ENCODE measurements at places on chromosomes 5 and 9.
A peak's percentile ranks its signal among the peaks of the same experiment; 100 is the strongest.

DNA sequence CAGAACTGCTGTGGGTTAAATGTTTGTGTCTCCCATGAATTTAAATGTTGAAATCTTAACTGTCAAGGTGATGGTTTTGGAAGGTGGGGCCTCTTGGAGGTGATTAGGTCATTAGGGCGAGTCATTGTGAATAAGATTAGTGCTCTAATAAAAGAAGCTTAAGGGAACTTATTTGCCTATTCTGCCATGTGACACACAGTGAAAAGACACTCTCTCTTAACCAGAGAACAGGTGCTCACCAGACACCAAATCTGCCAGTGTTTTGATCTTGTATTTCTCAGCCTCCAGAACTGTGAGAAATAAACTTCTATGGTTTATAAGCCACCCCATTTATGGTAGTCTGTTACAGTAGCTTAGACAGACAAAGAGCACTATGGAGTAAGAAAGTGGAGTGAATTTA, 117.9 kb upstream of the SV2C start:
- DNase-seq = no peak

DNA sequence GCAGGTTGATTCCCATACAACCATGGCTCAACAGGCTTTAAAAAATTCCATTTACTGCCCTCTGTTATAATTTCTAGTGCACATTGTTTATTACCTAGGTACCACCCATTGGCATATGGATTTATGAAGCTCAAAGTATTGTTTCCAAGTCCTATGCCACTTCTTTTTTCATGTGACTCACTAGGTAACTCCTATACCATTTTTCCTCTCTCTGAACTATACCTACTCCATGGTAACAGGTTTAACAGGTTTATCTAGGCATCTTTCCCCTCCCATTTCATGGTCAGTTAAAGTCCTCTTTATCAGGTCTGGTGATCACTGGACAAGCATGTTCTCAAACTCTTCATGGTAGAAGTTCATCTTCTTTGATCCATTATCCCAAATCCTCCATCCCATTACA, 49.6 kb upstream of the ABCA1 start:
- no peak for DNase-seq

DNA sequence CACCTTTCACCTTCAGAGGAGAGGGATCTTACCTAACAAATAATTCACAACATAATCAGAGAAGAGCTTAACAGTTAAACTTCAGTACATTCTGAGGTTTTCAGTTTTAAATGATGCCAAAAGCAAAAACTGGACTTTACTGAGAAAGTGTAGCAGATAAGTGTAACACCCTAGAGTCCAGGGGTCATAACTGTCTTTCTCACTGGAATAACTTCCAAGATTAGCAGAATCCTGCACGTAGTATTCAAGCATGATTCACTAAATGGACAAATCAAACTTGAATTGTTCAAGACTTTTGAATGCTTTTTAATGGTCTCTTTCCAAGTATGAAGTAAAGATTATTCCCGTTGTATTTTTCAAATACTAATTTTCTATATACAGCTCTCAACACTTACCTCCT, 180.1 kb upstream of the NREP start:
- no peak for DNase-seq

DNA sequence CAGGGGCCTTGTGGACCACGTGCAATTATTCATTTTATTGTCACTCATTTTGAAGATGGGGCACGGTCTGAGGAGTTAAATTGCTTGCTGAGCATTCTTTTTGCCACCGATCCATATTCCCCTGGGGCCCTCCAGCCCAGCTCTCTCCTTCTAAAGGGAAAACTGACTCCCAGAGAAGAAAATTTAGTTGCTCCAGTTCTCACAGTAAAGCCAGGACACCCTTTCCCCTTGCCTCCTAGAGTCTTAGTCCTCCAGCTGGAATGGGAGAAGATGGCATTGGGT, 1.0 kb upstream of the PANK3 start:
- no peak for DNase-seq

DNA sequence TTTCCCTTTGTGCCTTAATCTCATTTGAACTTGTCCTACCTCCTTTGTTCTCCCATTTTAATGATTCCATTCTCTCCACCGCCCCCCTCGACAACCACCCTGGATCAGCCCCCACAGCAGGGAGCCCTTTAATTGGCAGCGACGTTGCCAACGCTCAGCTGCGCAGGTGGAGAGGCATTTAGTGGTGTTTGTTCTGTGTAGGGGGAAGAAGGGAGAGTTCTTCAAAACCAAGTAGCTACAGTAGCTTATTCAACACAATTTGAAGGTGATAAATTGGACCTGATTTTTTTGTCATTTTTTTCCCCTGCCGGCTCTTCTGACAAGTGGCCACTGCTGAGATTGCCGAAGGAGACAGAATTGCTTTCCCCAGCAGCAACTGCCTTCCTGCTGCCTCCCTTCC, 499.1 kb downstream of the CDK5RAP2 start:
- DNase-seq = no peak

DNA sequence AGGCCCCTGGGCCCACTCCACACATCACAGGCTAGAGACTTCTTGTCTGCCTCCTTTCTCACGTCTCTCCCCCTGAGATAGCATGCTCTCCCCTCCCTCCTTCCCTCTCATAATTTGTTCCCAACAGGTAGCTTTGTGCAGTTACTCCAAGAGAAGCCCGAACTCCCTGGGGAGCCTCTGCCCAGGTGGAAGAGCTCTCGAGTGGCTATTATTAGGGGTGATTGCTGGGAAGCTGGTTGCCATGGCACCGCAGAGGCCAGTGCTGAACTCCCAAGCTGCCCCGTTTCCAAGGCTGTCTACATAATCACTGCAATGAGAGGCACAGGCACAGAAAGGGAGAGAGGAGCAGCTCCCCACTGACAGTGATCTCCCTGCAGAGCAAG, 104.7 kb upstream of the GPR151 start:
- no peak for DNase-seq

- DNase-seq = no peak
Observed at GRCh38 chr5:98776066-98776705, 2.7 kb downstream of the RGMB start.

- DNase-seq = no peak
Observed at GRCh38 chr9:97502222-97502983, 937 bp downstream of the TMOD1 start.

GRCh38 chr5:17405976-17406375, 92.1 kb upstream of the TAF11L2 start:
- no peak for DNase-seq

GRCh38 chr9:88578121-88579049, 43.4 kb downstream of the NXNL2 start:
- peak; percentile 25 for DNase-seq

- DNase-seq = no peak
Observed at GRCh38 chr9:87829756-87830155, 52.9 kb upstream of the SPATA31E1 start.

- DNase-seq = no peak
Observed at GRCh38 chr9:8384091-8384490, 584.5 kb upstream of the DMAC1 start.

DNA sequence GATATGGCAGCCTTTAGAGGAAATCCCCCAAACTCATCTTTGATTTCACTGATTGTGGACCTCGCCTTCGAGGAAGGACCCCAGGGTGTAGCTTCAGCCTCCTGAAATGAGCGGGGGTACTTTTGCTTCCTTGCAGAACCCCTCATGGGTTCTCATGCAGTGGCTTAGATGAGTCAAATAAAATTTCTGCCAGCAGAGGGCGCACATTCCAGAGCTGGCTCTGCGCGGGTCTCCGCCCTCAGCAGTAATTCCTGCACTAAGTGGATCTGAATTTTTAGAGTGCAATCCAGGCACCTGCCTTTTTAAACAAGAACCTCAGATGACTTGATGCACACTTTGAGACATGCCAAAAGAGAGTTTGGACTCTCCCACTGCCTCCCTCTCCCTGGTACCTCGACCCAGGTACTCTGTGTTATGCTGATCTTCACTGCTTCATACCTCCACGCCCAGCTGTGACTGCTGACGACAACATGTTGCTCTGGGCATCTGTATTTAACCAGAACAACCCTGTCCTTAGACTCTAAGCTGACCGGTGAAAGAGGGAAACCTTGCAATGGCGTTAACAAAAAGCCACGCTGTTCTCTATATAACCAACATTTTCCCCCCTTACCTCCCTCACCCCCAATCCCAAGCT, 7.3 kb downstream of the EGFLAM start:
- no peak for DNase-seq

DNA sequence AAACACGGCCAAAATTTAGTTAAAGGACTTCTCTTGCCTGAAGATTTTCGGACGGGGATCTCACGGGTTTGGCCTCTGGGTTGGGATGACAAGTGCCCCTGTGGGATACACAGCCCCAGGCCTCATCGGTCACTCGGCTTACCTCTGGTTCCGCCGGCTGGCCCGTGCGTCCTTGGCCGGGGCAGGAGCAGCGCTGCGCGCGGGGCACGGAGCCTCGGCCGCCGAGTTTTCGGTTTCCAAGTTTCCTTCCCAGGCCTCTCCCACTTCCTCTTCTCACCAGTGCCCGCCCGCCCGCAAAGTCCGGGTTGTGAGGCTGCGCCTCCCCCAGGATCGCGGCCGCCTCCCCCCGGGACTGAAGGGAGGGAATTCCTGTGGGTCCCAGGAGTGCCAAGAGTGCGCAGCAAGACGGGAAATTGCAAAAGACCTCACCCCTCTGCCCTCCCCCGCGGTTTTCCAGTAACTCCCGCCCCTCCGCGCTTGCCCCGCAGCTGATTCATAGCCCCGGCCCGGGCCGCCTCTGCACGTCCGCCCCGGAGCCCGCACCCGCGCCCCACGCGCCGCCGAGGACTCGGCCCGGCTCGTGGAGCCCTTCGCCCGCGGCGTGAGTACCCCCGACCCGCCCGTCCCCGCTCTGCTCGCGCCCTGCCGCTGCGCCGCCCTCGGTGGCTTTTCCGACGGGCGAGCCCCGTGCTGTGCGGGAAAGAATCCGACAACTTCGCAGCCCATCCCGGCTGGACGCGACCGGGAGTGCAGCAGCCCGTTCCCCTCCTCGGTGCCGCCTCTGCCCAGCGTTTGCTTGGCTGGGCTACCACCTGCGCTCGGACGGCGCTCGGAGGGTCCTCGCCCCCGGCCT, at the start of gene OSMR:
Gene OSMR (plus strand): TSS at position 487 of the 853 bp plus-strand sequence. CDS start 23,033 bp downstream, outside the sequence.
- no peak for DNase-seq

DNA sequence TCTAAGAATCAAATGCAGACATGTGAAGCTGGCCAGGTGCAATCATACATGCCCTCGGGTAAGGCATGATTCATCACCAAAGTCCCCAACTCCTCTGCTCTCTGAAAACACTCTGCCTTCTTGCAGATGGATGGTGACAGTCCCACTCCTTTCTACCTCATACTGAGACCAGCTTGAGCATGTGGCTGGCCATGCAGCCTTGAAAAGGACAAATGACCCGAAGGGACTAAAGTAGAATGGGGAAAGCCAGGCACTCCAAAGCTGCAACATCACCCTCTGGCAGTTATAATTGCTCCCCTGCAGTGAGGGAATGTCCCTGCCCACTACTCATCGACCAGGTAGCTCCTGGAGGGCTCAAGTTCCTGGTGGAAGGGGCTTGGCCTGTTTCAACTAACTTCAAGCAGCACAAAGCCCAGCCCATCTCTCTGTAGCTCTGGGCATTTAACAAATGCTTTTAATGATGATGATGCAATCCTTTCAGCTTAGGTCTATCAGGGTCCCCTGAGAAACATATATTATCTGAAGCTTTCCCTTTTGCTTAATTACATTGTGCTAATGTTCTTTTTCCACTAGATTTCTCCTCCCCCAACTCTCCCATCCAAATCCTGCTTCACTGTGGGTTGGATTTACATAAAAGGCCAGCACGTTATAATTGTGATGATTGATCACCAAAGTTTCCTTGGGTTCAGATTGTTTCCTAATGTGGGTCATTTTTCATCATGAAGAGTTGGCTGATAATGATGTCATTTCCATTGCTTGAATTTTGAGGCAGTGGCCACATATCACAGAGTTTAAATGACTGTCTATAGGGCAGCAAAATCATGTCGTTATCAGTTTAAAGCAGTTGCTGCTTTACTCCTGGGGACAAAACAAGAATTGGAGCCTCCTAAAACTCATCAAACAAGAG, 436.5 kb upstream of the SLC30A5 start:
- DNase-seq = no peak

- DNase-seq = peak; percentile 75
Observed at GRCh38 chr9:72305102-72305546, 59.9 kb downstream of the ZFAND5 start.

DNA sequence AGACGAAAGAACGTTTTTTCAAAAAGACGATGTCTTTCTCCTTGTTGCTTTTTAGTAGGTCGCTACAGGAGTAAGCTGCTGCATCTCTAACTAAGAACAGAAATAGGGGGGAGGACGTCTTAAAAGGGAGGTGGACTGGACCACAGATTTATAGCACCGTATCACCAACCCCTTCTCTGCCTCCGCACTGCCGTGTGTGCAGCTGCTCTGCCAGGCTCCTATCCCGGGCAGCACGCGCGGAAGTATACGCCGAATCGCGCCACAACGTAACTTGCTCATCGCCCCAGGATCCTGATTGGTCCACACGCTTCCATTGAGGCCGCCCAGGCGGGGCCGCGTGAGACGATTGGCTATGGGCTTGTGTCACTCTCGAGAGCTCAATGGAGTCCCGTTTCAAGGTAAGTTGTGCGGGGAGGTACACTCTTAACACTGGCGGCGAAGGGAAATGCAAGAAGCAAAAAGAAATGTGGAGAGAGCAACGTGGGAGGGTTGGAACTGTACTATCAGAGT, at the start of gene ELAVL2:
Gene ELAVL2 (minus strand): TSS at position 121 of the 510 bp plus-strand sequence. CDS start 64,006 bp downstream, outside the sequence.
- DNase-seq = peak; percentile 98

GRCh38 chr9:86660146-86660943, 287.0 kb downstream of the GAS1 start:
- no peak for DNase-seq

DNA sequence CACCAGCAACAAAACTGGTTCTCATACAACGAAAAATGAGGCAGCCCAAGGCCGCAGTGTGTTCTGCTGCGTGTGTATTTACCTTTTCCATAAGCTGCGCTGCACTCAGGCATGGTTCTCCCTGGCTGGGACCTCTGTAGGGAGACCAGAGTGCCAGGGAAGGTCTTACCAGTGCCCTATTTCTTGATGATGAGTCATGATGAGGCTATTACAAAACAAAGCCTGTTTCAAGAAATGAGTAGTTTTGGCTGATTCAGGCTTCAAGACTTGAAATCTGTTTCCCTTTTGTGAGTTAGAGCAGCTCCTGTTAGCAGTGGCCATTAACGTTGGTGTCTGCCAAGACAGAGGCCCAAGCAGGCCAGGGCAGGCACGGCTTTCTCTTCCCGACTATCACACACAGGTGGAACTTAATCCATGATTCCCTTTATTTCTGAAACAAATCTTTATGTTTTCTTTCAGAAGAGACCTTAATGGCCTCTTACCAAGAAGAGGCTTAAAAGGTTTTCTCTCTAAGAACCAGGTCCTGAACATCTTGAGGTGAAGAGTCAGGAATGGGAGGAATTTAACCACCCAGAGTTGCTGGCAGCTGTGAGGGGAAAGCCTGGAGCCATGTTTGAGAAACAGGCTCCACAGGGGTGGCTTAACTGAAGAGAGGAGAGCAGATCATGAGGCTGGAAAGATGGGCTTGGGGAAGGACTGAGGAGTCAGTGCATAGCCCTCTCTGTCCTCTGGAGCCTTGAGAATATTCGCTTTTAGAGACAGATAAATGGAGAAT, 41.4 kb upstream of the TIFAB start:
- DNase-seq = no peak

GRCh38 chr5:10374046-10375022, 20.8 kb downstream of the MARCHF6 start:
- DNase-seq = no peak

All from iPS DF 19.7 (cell line).